ENCODE measurements at places on chromosomes 12 and 14.

DNA sequence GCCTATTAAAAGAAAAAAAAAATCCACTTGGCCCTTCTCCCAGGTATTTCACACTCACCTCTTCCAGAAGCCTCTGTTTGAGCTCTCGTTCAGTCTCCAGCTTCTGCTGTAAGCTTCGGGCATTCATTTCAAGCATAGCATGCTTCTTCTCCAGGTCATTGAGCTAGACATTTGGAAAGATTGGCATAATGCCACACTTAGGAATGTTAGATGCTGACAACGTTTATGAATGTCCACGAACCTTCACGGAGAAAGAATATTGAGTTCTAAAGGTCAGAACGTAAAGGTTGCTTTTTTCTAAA, 60.5 kb downstream of the PRKAB1 start:
- DNase-seq, result no peak

DNA sequence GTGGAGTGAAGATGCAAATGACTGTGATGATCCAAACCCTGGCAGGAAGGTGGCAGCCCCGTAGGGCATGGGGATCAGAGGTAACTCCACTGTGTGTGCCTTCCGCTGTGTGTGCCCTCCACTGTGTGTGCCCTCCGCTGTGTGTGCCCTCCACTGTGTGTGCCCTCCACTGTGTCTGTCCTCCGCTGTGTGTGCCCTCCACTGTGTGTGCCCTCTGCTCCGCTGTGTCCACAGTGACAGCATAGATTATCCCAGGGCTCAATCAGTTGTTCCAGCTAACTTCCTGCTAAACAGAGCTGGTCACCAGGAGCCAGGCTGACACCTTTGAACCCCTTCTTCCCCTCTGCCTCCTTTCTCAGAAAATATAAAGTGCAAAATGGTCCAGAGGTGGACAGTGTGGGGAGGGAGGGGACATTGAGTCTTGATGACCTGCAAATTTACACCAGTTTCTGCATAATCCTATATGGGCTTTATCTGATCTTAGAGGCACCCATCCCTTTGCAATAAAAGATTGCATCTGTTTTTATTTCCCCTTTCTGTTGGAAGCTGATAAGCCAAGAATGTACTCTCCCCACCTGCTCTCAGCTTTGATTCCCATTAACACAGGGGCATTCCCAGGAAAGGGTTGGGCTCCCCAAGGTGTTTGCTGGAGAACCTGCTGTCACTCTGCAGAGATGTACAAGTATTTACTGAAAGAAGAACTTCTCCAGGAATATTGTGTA, 21.6 kb upstream of the HNF1A start:
- DNase-seq, result no peak

DNA sequence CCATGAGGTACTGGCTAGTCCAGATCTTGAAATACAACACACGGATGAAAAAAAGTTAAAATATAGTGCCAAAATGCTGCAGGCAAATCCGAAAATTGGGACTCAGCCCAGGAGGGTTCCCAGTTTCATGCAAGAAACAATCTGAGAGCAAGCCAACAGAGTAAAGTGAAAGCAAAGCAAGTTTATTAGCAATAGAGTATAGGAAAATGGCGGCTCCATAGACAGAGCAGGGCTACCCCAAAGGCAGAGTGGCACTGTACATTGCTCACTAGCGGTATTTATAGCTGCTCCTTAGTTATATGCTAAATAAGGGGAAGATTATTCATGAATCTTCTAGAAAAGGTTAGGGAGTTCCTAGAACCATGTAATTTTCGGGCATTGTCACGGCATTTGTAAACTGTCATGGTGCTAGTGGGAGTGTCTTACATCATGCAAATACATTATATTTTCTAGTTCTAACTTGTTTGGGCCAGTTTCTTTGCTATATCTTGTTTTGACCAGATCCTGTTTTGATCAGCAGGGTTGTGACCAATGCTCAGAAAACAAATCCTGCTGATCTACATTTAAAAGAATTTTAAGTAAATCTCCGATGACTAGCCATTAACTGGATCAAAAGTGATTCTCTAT, 29.1 kb downstream of the RECQL start:
- DNase-seq, result no peak

GRCh38 chr14:71591929-71592328, 340.3 kb upstream of the RGS6 start:
- DNase-seq, result peak; percentile 65

GRCh38 chr12:65462484-65462883, 184.0 kb downstream of the MSRB3 start:
- DNase-seq, result no peak

DNA sequence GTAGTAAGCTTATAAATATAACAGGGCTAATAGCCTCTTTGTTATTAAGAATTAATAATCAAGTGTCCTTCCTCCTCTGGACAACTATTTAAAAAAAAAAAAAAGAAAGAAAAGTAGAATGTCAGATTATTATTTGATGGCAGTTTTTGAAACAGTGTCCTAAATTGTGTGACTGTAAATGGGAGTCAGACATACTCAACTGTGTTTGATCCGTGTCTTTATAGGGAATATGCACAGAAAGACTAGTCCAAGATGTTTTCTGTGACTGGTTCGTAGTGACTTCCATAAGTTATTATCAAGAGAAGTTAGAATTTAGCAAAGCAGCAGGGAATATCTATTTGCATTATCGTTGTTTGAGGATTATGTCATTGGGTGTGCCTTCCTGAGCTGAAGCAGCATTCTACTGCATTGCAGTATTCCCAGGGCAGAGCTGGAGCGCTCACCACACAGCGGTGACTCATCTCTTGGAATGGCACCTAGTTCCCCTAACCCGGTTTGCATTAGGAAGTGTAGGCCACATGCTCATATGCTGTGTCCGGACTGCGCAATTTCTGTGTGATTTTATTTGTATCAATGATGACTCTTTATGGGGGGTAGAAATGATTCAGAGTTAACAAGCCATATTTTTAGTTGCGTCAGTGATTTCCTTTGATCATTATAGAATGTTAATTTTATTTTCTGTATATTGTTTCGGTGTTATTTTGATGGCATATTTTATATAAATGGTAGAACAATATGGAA, 7.9 kb downstream of the DYNC1H1 start:
- peak; percentile 100 for DNase-seq

- no peak for DNase-seq
Measured at GRCh38 chr12:94595152-94595551, 55.2 kb downstream of the TMCC3 start.

- DNase-seq, result no peak
Measured at GRCh38 chr12:128178966-128179365, 88.0 kb upstream of the TMEM132C start.

GRCh38 chr14:56956182-56956581, 145.9 kb upstream of the OTX2 start:
- no peak for DNase-seq

DNA sequence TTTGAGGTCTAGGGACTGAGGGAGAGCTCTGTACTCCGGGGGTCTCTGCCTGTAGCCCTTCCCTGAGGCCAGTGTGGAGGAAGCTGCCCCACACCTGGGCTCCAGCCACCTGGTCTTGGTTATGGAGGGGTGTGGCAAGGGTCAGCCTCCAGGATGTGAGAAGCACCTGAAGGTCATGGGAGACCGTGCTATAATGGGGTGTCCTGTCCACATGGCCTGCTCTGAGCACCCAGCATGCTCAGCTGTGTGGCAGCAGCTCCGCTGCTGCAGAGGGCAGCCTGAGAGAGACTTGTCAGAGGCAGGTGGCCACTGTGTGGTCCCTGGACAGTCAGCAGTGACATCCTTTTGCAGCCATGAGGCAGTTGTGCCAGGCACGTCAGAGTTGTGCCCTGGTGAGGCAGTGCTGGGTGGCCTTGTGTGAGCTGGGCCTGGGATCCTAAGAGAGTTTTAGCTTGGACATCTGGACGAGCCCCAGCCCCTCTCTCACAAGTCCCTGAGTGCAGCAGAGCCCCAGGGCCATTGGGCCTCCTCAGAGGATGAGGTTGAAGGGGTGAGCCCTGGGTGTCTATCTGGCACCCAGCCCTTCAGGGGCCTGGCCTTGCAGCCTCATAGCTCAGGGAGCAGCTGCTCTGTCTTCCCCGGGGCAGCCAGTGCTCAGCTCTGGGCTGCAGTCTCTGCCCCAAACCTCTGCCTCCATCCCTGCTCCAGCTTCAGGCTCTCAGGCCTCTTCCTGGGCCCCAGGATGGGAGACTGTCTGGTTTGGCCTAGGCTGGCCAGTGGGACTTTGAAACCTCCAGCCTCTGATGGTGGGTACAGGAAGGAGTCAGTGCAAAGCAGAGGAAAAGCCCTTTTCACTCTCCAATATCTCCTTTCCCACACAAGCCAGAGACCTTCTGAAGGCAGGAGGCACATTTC, 7.4 kb upstream of the ATG101 start:
- no peak for DNase-seq

- DNase-seq, result no peak
Measured at GRCh38 chr12:9328065-9328464, 119.9 kb upstream of the PZP start.

- DNase-seq, result no peak
Measured at GRCh38 chr12:24232531-24232930, 283.1 kb upstream of the SOX5 start.
